ENCODE measurements at places on chromosomes 2 and 18.

DNA sequence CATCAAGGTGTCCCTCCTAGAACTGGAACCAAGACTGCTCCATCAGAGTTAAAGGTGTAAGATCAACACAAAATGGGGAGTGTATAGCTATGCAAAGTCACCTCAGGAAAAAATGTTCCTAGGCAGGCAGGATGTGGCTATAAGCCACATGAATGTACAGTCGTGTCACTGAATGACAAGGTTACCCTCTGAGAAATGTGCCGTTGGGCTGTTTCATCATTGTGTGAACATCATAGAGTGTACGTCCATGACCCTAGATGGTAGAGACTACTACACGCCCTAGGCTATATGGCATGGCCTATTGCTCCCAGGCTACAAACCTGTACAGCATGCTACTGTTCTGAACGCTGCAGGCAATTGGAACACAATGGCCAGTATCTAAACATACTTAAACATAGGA lies 24.5 kb downstream of the TYMS start:
- no peak for DNase-seq

GRCh38 chr2:167181134-167181533 lies 292.9 kb downstream of the XIRP2 start:
- no peak for DNase-seq

DNA sequence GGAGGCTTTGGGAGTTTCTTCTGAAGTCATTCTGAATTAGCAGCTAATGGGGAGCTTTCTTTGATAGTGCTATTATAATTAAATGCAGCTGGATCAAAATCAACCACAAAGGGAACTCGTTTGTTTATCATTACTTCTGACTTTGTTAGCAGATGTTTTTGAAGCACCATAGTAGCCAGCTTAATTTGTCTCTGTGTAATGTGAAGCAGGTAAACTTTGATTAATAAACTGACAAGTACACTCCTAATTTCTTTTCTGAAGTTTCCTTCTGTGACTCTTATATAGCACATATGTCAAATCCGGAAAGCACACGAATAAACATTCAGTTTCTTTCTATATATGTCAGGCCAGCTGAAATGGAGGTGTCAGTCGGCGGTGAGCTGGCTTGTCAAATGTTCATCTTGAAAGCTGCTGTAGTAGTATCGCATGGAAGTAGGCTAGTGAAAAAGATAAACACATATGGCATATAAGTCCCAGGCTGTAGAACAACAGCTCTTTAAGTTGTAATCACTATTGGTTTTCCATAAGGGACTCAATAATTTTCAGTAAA lies 451.9 kb upstream of the ZEB2 start:
- no peak for DNase-seq

GRCh38 chr2:222864296-222864695 lies 3.5 kb downstream of the ACSL3 start:
- DNase-seq, result peak; percentile 44

- DNase-seq, result no peak
These were observed 266.8 kb downstream of the NDUFA10 start for GRCh38 chr2:239758279-239758877.

GRCh38 chr18:3411854-3412268 lies 38.1 kb upstream of the TGIF1 start:
- DNase-seq, result no peak

DNA sequence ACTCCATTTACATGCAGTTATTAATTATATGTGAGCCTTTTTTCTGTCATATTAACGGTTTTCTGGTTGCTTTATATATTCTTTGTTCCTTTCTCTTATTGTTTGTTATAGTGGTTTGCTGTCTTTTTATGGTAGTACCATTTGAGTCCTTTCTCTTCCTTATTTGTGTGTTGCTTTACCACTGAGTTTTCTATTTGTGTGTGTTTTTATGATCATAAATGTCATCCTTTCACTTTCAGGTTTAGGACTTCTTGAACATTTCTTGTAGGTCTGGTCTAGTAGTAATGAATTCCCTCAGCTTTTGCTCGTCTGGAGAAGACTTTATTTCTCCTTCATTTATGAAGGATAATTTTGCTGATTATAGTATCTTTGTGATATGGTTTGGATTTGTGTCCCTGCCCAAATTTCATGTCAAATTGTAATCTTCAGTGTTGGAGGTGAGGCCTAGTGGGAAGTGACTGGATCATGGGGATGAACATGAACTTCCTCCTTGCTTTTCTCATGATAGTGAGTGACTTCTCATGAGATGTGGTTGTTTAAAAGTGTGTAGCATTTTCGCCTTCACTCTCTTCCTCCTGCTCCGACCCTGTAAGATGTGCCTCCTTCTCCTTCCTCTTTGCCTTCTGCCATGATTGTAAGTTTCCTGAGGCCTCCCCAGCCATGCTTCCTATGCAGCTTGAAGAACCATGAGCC lies 11.5 kb downstream of the GCC2 start:
- no peak for DNase-seq

GRCh38 chr2:117618607-117619006 lies 195.9 kb upstream of the DDX18 start:
- no peak for DNase-seq

DNA sequence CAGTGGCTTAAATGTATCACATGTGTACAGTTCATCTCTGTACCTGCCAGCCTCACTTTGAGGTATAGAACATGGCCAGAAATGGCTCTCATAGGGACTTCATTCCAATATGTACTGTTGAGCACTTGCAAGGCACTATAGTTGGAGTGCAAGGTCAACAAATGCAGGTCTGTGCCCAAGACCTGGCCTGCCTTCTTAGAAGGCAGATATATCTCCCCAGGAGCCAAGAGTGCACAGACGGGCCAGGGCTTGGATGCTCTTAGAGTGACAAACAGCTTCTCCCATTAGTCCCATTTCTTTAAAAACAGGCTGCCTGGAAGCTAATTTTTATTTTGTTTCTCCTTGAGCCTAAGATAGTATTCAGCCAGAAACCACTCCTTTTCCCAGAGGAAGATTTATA lies 7.3 kb downstream of the TEX261 start:
- no peak for DNase-seq

DNA sequence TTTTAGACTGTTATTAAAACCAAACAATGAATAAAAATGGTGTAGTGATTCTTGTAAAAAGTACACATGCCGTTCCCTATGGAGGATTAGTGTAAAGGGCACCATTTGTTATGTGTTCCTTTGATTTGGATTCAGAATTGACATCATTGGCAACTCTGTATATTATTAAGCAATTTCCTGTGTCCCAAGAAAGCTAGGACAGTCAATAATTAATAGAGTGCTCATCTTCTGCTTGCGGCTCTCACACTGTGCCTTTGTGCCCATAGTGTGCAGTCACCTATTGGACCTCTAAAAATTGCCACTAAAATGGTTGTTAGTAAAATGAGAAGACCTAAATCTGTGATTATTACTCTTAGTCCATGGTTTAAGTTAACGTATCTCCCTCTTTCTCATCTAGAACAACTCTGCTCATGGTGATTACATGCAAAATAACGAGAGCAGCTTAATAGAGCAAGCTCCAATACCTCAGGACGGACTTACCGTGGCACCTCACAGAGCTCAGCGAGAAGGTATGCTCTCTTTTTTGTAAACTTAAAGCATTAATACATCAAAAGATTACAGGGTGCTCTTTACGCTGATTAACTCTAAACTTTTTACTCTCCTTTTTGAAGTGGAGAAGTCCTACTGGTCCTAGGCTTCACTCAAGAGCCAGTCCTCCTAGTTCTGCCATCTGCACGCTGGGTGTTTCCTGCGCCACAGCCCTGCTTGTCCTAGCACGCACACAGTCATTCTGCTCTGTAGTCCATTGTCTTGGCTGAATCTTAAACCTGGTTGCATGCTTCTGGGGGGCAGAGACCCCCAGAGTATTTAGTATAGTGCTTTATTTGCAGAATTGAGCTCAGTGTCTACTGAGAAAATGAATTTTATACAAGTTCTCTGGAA lies 16.7 kb downstream of the ZCCHC2 start:
- no peak for DNase-seq

DNA sequence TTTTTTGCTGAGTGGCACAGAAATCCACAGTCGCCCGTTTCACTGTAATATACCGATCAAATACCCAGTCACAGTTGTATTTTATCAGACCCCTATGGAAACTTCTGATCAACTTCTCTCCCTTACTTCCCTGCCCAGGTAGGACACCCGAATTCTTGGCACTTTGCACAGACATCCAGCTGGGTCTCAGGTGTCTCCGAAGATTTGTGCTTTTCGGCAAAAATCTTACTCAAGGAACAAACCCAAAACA lies 596 bp downstream of the MREG start:
- no peak for DNase-seq

- peak; percentile 70 for DNase-seq
These were observed at the start of gene BCL2L11 for GRCh38 chr2:111120253-111121027. Gene BCL2L11 (plus strand): TSS chr2:111120914. CDS start chr2:111123746, 2,832 bp downstream.

DNA sequence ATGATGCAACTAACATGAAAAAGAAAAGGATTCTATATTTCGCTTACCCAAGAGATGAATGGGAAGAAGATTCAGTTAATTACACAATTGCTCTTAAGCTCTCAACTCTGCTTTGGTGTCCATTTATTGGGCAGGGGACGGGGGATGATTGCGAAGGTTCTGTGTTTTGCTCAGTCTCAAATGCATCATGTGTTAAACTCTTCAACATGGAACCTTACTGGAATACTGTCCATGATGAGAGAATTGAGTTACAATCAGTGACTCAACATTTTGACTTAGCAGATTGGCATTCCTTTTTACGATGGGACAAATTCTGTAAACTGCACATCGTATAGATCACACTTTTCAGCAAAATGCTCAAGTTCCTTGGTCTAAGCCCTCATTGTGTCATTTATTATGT lies 135.6 kb downstream of the RBMS1 start:
- DNase-seq, result no peak

GRCh38 chr18:54392543-54393023 lies 34.9 kb downstream of the C18orf54 start:
- DNase-seq, result peak; percentile 34

DNA sequence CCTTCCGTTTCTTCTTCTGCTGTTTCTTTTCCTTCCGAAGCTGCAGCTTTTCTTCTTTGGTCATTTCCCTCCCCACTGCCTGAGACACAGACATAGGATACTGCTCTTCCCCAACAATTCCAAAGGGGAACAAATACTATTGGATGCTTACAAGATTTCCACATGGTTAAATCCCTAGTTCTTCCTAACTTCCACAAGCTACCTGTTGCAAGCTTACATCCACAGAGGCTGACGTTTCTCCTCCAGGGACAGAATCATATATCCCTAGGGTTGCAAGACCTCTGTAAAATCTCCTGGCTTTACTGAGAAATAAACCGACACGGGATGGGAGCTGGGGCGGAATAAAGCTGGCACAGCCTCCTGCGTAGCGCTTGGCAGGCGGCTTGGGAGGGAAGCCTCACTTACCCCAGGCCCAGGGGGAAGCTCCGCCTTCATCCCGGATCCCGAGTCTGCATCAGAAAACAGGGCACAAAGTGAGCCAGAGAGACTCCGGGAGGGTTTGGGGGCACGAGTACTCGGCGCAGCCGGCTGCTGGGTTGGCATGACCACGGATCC lies 590 bp downstream of the EIF2B4 start:
- no peak for DNase-seq

DNA sequence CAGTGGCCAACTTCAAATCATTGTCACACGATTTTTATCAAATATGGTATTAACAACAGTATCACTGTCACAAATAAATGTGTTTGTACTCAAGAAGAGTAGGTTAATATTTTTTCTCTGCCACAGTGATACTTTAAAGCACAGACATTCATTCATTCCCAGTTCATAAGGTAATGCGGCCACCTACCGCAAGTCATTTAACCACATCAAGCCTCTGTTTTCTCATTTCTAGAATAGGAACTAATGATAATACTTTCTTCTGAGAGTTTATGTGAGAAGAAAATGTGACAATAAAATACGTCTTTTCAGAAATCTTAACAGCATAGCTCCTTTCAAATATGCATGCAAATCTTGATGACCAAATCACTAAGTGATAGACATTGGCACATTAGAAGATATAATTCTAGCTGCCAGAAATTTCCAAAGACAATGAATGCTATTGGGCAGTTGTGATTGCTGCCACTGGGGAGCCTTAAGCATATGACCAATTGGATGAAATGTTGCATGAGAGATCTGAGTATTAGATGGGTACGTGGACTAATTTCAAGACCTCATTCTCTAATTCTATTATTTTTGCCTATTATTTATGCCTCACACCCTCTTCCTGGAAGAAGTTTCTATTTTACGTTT lies 430.9 kb downstream of the PID1 start:
- no peak for DNase-seq

DNA sequence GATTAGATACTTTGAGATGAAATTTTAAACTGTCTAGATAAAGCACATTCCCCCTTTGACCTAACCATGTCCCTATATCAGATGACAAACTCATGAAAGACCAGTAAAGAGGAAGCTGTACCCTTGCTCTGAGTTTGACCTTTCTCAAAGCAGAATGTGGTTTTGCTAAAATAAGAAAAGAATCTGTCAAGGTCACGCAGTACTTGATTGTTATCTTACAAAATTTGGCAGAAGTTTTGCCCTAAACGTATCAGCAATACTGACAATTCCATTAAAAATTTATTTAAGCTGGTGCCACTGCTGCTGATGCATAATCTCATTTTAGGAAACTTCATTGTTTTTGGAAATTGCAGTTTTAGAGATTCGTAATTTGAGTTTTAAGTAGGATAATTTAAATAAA lies 31.2 kb upstream of the GALM start:
- no peak for DNase-seq

GRCh38 chr2:227939271-227940027 lies 68.0 kb downstream of the DAW1 start:
- DNase-seq, result no peak

DNA sequence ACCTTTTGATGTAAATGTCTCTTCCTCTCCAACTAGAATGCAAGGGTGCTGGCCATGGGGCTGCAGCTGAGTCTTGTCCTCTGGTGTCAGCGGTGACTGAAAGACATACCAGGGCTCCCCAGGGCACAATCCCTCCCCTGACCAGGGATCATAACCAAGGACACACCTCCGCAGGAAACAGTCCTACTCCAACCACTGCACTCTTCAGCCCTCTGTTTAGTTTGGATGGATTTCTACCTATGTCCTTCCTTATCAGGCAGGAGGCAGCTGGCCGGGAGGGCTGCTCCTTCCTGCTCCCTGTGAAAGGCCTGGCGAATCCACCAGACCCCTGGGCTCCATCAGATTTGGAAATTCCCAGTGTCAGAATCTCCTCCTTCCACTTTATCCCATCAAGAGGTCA lies 185.2 kb upstream of the ID2 start:
- DNase-seq, result no peak

- peak; percentile 29 for DNase-seq
These were observed 64.1 kb downstream of the CHRNA1 start for GRCh38 chr2:174699993-174700766.

GRCh38 chr2:229071292-229071976 lies 199.7 kb downstream of the PID1 start:
- DNase-seq, result no peak

- DNase-seq, result no peak
These were observed 995.8 kb upstream of the CDH2 start for GRCh38 chr18:29172756-29173067.

DNA sequence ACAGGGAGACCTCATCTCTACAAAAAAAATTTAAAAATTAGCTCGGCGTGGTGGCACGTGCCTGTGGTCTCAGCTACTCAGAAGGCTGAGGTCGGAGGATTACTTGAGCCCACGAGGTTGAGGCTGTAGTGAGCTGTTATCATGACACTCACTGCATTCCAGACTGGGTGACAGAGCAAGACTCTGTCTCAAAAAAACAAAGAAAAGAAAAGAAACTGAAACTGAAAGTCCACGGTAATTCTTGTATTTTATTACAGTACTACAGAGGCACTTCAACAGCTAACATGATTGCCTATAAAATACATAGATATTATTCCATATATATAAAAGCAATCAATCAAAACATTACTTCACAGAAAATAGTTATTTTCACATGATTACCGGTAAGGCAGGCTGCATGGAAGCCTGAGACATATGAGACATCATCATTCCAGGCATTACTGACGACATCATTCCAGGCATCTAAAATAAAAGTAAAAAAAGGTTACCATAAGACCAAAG lies 23.1 kb downstream of the PRPF40A start:
- DNase-seq, result no peak
